ENCODE measurements at places on chromosomes 3 and 15.

DNA sequence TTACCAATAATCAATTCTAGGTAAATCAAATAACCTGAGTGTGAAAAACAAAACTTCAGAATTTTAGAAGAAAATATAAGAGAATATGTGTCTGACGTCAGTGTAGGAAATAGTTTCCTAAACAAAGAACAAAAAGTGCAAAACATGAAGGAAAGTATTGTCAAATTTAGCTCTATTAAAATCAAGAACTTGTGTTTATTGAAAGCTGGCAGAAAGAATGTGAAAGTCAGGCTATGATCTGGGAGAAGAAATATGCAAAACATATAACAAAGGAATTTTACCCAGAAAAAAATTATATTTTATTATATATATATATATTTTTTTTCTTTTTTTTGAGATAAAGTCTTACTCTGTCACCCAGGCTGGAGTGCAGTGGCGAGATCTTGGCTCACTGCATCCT is 129.1 kb upstream of the ANKRD28 start:
- DNase-seq: no peak

DNA sequence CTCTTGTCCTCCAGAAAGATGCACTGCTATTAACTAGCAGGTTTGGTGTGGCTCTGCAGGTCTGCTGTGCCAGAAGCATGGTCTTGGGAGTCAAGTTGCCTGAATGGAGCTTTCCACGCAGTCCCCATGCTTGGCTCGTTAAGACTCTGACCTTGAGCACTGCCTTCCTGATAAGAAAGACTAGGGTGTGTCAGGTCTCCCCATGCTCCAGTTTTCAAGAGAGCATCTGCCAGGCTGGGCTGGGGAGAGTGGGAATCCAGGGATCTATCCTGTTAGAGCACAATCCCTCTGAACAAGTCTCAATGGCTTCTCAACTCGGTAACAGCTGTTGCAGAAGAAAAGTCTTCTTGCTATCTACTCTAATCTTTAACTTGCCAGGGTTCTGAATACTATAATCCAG is 98.2 kb downstream of the TJP1 start:
- no peak for DNase-seq

- no peak for DNase-seq
These were observed 292.4 kb upstream of the LRRFIP2 start for GRCh38 chr3:37466660-37467359.

DNA sequence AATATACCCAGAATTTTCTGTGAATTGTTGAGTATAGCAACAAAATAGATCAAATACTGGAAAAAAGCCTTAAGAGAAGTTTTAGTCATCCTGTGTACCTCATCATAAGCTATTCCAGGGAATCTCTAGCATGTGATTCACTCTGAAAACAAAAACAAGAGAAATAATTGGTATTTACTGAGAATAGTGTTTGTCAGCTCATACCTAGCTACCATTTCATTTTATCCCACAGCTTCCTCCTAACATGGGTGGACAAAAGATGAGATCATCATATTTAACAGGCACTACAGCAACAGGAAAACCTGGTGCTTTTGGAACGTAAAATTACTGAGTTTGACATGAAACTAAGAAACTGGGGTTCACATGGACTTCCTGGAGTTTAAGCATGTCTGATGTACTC is 753.5 kb upstream of the NECTIN3 start:
- DNase-seq: no peak

DNA sequence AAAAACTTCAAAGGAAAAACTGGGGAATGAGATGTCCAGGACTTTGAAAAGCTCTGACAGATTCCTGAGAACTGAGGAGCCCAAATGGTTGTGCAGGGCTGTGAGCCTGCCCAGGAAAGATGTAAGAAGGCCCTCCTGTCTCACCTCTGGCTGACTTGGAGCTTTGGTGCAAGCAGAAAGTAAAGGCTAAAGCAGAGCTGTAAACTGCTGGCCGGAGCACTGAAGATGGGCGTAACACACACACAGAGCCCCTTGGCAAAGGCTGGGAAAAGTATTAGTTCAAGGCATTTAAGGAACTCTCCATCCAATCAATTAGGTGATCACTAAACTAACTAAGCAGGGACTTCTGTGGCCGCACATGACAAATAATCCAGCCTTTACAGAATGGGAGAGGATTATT is 144.1 kb upstream of the HACD2 start:
- DNase-seq: no peak

DNA sequence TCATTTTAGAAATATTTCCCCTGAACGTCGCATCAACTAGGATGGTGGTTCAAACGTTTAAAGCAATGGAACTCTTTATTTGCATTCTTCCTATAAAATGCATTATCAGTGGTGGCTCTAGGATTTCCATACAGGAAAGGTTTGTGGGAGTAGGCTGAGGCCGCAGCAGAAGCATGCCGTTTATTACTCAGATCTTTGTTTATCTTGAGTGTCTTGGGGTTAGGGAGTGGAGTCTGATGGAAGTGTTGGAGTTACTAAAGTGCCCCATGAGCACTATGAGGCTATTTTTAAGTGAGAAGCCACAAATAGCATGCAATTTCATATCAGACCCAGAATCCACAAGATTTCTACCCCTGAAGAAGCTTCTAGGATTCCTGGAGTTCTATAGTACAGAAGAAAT is 26.2 kb downstream of the ATOSA start:
- DNase-seq: no peak
